ENCODE measurements at places on chromosomes 5 and 9. TPM values are rescaled to one million over a fixed set of nuclear protein-coding genes. Genes with fewer than 3 reads are reported as not detected.

GRCh38 chr5:10461904-10462555, 20.4 kb downstream of the ROPN1L start:
- no peaks in the 10 kb centered on the region for H3K36me3 ChIP-seq
- peaks cover under 1% of the 10 kb centered on the region for H3K27me3 ChIP-seq
- H3K4me3 ChIP-seq, result no peak overlapping the region
- H3K4me1 ChIP-seq, result no peaks in the 10 kb centered on the region
- no peak overlapping the region for H3K27ac ChIP-seq
- DNase-seq, result no peak

DNA sequence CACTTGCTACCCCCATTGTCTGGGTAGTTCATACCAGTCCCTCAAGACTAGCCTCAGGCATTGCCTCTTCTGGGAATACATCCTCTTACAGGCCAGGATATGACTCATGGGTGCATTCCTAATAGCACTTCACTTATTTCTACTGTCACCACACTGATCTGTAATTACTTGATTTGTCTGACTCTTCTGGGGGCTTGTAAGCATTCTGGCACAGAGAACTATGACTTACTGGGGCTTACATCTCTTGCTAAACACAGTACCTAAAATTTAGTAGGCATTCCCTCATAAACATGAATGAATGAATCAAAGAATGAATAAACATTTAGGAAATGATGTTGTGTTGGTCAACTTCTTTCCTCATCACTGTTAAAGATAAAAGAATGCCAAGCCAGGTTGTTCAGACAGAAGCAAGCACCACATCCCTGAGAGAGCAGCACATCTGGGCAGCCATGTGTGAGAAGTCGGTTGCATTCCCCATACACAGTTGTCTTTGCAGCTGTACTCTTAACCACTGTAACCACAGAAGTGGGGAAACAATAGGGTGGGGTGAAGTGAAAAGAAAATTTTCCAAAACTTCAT, 27.6 kb downstream of the IL7R start:
- H3K27me3 ChIP-seq, result no peaks in the 10 kb centered on the region
- H3K27ac ChIP-seq, result no peak overlapping the region
- no peak for DNase-seq
- H3K4me1 ChIP-seq, result peaks cover 18% of the 10 kb centered on the region

DNA sequence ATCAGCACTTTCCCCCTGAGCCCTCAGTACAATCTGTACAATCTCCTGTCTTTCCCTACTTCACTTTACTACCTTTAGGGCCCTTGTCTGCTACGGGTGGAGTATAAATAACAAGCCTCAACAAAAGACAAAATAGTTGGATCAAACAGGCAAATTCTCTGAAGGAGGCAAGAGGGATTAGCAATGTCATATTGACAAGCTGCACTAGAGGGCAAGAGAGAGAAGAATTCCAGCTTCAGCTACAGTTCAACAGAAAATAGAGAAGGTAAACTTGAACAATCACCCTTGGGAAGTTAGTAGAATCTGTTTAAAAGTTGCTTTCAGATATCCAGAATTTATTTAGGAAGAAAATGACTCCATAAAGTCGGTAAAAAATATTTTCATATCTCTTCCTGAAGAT, 68.4 kb upstream of the IZUMO3 start:
- H3K36me3 ChIP-seq, result no peaks in the 10 kb centered on the region
- DNase-seq, result no peak
- no peaks in the 10 kb centered on the region for H3K4me1 ChIP-seq

DNA sequence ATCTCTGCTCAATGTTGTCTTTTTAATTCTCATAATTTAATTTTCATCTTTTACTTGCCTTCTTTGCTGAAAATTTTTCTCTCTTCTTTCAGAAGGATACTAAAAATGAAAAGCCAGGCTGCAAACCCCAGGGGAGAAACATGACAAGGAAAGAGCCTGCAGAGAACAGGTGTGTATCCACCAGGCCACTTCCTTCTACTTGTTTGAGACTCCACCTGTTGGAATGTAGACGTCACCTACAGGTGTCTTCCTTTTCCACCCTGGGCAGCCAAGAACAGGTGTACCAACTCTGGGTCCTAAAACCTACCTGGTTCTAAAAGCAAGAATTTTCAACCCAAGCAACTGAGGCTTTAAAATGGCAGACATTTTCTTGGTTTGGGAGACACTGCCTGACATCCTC, 166.8 kb downstream of the ATP10B start:
- no peaks in the 10 kb centered on the region for H3K27me3 ChIP-seq
- H3K4me1 ChIP-seq, result no peaks in the 10 kb centered on the region
- H3K27ac ChIP-seq, result no peak overlapping the region
- H3K36me3 ChIP-seq, result no peaks in the 10 kb centered on the region
- DNase-seq, result no peak
- no peak overlapping the region for H3K4me3 ChIP-seq

LPAR1 gene
- total RNA-seq, result not detected

DNA sequence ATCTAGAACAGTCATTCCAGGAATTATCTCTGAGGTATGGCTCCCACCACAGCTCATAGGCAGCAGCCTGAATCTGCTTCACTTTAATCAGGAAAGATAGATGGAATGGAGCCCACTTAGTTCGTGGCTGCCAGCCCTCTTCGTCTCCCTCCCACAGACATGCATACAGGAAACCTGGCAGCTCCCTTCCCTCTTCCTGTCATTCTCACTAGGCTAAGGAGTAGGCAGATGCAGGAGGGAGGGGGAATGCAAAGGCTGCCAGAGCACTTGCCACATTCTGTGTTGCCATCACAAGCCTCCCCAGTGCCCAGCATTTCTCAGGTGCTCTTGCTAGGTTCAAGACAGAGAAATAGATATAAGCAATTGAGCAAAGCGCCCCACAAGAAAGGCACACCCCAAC, 378.9 kb downstream of the ELAVL2 start:
- no peak for DNase-seq
- no peak overlapping the region for H3K27ac ChIP-seq
- no peaks in the 10 kb centered on the region for H3K27me3 ChIP-seq
- H3K4me3 ChIP-seq, result no peak overlapping the region
- H3K36me3 ChIP-seq, result no peaks in the 10 kb centered on the region

- H3K4me1 ChIP-seq, result no peaks in the 10 kb centered on the region
- DNase-seq, result no peak
- no peaks in the 10 kb centered on the region for H3K27me3 ChIP-seq
- no peak overlapping the region for H3K27ac ChIP-seq
- no peak overlapping the region for H3K4me3 ChIP-seq
- no peaks in the 10 kb centered on the region for H3K36me3 ChIP-seq
Observed at GRCh38 chr5:164921722-164922121, 1416.3 kb downstream of the MAT2B start.

GRCh38 chr9:92716557-92716956, 46.6 kb upstream of the IPPK start:
- H3K4me1 ChIP-seq, result peaks cover 16% of the 10 kb centered on the region
- no peak overlapping the region for H3K27ac ChIP-seq
- H3K4me3 ChIP-seq, result no peak overlapping the region
- no peaks in the 10 kb centered on the region for H3K27me3 ChIP-seq

REEP2 gene
- 6.6 TPM for total RNA-seq
